ENCODE measurements at places on chromosomes 5 and 9.

DNA sequence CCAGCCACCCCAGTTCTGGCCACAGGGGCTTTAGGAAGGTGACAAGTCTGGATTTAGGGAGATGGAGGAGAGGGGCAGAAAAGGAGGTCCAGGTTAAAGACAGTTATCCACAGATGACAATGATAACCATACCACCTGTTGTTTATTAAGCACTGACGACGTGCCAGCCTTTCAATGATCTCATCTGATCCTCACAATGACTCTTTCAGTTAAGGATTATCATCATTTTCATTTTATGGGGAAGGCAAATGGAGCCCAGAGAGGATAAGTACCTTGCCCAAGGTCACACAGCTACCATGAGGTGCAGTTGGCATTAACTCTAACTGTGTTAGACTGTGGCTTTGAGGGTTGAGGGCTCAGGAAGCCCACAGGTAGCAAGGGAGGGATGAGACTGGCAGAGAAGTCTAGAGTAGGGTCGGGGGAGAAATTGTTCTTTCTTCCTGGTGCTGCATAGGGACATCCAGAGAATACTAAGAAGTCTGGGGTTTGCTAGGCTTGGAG is 21.5 kb upstream of the JADE2 start:
- no peak for DNase-seq

GRCh38 chr5:68688547-68688946 is 405.3 kb upstream of the SLC30A5 start:
- no peak for DNase-seq

DNA sequence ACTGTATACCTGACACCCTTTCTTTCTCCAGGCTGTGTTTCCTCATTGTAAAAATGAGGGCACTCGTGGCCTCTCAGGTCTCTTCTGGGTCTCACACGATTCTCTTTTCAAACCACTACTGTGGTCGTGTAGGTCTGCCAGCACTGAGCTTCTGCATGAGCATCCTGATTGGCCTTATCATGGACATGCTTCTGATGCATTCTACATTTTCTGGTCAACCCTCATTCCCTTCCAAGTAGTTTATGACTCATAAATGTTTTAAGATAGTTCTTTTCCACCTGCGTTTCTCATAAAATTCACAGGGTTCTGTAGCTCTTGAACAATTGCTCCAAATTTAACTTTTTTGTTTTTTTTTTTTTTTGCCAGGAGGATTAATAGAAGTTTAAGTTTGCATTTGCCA is 294.8 kb downstream of the KCTD16 start:
- no peak for DNase-seq

- DNase-seq: no peak
Observed at GRCh38 chr9:87557996-87558395, 60.3 kb downstream of the DAPK1 start.

DNA sequence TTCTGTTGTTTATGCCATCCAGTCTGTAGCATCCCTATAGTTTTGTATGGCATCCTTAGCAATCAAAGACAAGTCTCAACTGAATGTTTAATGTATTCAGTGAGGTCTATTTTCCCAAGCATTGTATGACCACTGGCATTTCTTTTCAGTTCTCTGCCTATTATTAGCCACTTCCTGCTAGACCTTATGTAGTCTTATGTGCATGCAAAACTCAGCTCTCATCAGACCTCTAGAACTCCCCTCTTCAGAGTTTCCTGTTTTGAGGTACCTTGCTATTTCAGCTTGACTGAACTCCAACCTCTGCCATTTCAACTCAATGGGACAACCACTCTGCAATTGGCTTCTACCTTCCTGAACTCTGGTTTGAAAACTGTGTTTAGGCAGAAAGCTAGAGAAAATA is 113.2 kb downstream of the SLC25A46 start:
- no peak for DNase-seq

DNA sequence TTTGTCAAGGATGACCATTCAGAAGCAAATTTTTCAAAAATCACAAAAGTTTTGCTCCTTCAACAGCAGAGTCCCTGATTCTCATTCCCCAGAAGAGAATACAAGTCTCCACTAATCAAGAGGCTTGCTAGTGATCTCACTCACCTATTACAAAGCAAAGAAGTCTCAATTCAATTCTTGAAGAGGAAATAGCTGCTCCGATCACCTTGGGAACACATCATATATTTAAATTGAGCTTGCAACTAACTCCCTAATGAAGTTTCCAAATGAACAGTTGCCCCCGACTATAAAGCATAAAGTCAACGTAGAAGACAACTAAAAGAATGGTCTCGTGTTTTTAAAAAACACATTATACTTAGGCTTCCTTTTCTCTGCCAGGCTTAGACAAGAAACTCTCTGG is 1.6 kb downstream of the LIFR start:
- DNase-seq: no peak

GRCh38 chr9:80632041-80632440 is 1057.3 kb downstream of the TLE1 start:
- DNase-seq: no peak

- no peak for DNase-seq
Observed at GRCh38 chr9:4618700-4619099, 43.4 kb upstream of the PLPP6 start.

GRCh38 chr5:100609594-100609993 is 74.4 kb downstream of the FAM174A start:
- no peak for DNase-seq

DNA sequence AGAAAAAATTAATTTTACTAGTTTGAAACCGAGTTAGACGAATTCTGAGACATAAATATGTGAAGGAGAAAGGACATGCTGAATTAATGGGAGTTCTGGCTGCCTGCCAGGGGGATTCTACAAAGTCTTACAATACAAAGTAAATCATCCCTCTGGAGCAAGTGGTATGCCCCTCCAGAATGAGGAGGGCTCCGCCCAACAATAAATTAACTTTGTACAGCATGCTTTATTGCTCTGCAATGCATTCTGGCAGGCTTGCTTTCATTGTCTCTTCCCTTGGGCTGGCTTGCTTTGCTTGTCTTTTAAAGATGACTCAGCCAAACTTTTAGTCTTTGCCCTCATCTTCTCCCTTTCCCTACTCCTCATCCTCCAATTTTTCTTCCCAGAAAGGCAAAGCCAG is 11.7 kb upstream of the PCDHB1 start:
- no peak for DNase-seq

GRCh38 chr5:58394339-58394738 is 65.5 kb downstream of the PLK2 start:
- no peak for DNase-seq

DNA sequence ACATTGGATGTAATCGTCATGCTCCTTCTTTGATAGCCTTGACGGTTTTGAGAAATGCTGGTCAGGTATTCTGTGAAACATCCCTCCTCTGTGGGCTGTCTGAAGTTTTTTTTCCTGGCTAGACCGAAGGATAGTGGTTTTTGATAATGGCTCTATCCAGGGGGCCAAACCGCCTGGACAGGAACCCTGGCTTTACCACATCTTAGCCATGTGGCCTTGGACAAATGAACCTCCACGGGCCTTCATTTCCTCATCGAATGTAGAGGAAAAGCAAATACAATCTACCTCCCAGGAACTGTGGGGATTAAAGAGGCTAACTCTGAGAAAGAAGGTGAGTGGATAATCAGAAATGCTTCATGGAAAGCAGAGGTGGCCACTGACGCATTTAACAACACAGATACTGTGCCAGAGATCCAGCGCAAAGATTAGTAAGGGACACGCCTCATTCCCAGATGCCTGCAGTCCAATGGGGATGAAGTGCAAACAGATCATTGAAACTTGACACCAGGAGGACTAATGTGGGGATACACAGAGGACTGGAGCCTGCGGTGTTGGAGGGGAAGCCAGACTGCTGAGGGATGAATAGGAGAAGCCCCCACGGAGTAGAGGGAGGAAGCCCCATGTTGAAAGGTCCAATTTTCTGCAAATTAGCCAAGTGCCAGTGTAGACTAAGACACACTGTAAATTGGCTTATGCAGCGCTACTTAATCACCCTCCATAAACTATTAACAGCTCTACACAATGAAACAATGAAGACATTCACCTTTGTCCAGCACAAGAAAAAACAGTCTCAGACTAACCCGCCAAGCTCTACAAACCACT is 41.6 kb downstream of the MYO10 start:
- DNase-seq: no peak

- DNase-seq: no peak
Observed at GRCh38 chr9:68961587-68961986, 52.3 kb downstream of the PRKACG start.

Data from progenitor cell of endocrine pancreas (in vitro differentiated cells).